Activated CD4-positive, alpha-beta T cell treated with anti-CD3 and anti-CD28 coated beads for 36 hours (primary cell): ENCODE measurements at places on chromosomes 7 and 10. TPM values are rescaled to one million over a fixed set of nuclear protein-coding genes. Genes with fewer than 3 reads are reported as not detected.

DNA sequence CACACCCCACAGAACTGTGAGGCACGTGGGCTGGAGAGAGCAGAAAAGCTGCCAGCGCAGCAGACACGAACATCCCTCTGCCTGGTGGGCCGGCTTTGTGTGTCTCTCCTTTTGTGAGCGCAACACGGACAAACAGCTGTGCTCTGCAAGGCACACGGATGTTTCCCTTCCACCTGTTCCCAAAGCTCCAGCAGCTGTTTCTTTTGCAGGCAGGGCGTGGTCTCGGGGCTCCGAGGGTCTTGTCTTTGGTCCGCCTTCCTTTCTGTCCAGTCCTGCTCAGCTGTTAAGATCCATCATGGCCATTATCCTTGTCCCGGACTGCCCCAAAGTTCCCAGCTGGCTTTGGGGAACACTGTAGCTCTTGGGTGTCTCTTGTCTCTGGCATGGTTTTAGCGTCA lies 32.7 kb upstream of the SH2B2 start:
- DNase-seq, result no peak

GRCh38 chr7:131354390-131354789 lies 26.7 kb downstream of the MKLN1 start:
- no peak for DNase-seq

MYH16 gene
- total RNA-seq, result not detected

DNA sequence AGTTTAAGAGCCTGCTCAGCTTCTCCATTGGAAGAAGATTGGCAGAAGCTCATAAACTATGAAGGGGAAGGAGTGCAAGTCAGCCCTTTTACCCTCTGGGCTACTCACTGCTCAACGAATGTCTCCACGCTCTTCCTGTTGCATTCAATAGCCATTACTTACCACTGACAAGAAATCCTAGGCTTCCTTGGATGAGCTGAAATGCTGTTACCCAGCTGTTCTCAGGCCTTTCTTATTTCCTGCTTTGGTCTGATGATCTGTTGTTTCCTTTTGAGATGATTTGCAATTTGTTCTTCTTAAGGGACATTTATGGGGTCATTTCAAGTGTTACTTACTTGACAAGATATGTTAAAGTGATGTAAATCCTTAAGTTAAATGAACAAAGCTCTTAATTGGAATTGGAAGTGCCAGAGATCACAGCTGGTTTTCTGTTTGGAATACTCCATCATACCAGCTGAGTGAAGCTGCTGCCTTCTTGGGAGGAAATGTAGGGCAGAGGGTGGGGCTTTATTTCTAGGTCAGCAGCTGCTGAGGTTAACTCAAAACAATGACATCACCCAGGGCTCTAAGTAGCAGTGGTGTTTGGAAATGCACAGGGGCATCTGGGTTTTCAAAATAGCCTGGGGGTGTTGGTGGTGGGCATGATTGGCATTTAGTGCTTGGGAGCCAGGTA lies 170.0 kb downstream of the PRKCQ start:
- peak; percentile 28 for DNase-seq

DNA sequence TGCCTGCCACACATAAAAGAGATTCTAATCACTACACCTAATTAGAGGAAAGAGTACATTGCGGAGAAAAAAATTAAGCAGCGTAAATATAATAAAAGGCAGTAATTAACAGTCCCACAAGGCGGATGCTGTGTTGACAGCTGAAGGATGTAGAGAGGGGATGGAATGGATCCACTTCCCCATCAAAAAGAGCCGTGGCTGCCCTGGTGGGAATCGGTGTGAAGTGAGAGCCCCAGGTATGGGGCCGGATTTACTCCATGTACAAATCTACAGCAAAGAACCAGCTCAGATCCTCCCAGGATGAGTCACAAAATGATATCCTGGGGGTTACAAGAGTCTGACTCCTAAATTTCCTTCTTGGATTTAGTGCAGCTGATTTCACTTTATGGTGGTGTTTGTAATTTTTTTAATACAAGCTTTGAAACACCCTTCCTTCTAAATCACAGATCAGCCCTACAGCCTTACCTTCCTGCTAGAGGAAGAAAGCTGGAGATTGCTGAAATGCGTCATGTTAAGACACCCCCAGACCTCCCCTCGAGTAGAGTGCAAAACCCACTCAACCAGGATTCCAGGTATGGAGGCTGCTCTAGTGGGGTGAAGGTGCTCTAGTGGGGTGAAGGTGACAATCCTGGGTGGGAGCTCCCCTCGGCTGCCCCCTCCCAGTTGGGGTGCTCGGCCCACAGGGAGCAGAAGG lies 398.4 kb downstream of the PLXNA4 start:
- no peak for DNase-seq

DNA sequence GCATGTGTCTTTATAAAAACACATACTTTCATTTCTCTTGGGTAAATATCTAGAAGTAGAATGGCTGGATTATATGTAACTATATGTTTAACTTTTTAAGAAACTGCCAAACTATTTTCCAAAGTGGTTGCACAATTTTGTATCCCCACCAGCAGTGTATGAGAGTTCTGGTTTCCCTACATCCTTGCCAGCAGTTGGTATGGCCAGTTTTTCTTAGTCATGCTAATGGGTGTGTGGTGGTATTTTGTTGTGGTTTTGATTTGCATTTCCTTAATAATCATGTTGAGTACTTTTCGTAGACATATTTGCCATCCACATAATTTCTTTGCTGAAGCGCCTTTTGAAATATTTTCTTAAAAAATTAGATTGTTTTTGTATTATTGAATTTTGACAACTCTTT lies 60.3 kb downstream of the NEUROG3 start:
- no peak for DNase-seq

ADAM22 gene
- 1.1 TPM for total RNA-seq

- no peak for DNase-seq
These were observed 1.2 kb downstream of the MCU start for GRCh38 chr10:72692994-72693781.

NKX2-3 gene
- total RNA-seq, result not detected

- no peak for DNase-seq
These were observed 38.4 kb downstream of the AMPH start for GRCh38 chr7:38592737-38593288.

DNA sequence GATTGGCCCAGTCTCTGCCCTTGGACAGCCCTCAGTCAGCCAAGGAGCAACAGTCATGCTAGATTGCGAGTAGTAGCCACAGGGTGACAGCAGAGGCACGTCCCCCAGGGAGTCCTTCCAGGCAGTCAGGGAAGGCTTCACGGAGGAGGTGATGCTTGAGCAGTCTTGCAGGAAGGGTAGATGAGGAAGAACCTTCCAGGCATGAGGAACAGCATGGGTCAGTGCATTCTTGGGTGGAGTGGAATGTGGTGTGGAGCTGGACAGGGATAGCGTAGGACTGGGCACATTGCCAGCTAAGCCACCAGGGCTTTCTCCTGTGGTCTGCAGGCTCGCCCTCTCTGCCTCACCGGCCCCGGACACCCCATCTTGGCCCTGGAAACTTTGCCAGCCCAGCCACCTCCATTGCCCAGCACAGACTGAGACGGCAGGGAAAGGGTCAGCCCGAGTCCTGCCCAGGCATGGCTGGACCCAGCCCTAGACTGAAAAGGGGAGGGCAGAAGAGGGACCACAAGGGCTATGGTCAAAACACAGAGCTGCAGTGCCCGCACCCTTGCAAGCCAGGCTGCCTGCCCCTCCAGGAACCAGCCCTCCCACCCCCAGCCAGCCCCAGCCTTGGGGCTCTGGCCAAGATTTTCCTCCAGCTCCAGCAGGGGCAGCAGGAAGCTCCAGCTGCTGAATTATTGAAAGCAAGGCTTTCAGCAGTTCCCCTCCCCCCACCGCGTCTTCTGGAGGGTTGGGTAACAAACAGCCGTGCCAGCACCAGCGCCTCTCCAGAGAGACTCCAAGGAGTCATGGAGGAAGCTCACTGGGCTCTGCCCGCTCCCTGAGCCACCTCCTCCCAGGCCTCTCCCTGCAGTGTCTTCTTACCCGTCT lies 18.7 kb downstream of the SRRM3 start:
- no peak for DNase-seq

FZD1 gene
- total RNA-seq, result 0.47 TPM

DNA sequence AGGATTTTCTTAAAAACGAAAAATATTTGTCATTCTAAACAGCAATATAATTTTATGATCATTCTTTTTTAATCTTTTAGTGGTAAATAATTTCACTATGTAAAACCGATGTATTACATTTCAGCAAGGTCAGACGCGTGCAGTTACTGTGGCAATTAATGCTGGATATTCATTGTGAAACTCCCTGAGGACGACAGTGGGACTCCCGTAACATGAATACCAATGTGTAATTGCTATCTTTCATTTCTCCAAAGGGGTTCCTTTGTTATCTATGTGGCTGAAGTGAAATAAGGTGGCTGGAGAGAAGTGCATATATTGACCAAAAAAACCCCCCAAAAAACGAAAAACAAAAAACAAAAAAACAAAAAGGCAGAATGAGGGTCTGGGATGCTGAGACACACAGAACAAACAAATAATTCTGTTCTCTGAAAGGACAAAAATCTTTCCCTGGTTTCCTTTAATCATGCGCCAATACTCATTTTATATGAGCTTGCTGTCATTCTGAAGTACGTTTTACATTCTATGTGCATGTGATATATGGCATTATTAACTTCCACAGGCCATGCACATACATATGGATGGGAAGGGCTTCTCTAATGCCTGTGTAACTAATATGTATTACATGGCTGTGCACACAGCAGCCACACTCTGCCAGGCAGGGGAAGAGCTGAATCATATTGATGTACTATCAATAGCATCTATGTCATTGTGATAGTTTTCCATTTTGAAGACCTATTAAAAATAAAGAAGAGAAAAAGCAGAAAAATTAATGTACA lies 161.4 kb downstream of the RAPGEF5 start:
- no peak for DNase-seq

- no peak for DNase-seq
These were observed 66.0 kb upstream of the LRRC4 start for GRCh38 chr7:128097211-128097731.

DNA sequence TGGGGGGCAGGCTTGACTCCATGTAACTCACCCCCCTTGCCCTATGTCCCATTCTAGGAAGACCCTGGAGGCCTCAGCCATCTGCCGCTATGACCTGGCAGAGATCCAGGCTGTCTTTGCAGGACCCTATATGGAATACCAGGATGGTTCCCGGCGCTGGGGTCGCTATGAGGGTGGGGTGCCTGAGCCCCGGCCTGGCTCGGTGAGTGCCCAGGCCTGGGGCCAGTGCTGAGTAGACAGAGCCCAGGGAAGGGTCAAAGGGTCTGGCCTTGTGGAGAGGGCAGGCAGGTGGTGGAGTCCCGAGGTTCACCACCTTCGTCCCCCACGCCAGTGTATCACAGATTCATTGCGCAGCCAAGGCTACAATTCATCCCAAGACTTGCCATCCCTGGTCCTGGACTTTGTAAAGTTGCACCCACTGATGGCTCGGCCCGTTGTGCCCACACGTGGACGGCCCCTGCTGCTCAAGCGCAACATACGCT lies 7.5 kb downstream of the MRPL43 start:
- DNase-seq, result no peak

GRCh38 chr10:7484456-7485243 lies 73.8 kb upstream of the SFMBT2 start:
- peak; percentile 72 for DNase-seq

DNA sequence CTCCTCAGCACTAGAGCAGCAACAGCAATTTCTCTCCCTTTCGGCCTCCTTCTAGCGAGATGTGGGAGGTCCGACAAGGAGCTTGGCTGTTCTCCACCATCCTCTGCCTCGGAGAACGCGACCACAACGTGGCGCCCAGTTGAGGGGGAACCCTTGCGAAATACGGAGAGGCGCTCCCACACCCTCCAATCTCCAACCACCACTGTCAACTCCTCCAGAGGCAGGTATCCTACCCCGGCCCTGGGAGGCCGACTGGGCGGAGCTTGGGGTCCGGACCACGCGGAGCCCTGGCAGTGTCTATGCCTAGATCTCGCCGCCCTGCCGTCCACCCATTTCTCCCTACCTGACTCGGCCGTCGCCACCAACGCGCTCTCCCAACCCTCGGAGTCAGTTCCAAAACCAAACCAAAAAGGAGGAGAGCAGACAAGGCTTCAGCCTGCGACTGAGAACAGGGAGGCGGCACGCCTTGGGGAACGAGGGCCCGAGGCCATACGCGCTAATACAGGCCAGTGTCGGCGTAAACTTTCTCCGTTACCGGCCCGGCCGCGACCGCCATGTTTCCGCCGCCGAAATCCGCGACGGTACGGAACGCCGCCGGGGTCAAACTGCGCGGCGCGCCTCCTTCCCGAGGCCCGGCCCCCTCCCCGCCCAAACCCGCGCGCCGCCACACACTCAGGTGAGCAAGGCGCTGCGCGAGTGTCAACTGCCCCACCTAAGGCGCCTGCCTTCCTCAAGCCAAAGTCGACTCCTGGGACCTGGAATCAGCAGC lies at the start of gene TMEM168:
Gene TMEM168, minus strand, starts transcription at position 577 of the 769 bp plus-strand sequence. CDS start 5,568 bp downstream, outside the sequence.
- peak; percentile 93 for DNase-seq

DNA sequence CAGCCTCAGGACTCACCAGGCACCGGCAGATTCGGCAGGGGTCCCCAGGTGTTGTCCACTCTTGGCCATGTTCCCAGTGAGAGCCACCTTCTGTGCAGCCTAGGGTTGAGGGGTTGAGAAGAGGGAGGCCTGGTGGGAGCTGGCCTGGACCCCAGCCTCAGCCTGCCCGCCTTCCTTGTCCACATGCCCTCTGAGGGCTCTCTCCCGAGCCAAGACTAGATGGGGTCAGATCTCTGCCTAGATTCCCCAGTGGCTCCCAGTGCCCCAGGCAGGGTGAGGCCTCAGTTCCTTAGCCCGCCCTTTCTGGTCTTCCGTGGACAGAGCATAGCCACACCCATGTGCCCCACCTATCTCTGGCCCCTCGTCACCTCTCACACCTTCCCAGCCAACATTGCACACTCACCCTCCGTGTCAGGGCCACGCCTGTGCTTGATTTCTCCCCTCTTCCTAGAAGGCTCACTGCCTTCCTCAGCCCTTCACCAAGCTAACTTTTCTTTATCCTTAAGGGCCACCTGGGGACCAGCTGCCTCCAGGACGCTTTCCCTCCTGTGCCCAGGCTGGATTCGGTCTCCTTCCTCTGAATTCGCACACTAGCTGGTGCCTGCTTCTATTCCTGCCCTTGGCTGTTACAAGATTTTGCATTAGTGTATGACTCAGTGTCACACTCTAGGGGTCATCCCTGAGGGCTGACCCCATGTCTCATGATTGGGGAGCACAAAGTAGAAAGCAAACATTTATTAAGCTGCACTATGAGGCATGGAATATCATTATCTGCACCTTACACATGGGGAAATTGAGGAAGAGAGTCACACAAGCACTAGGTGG lies 7.5 kb downstream of the KCP start:
- no peak for DNase-seq

KDM7A gene
- 28.7 TPM for total RNA-seq

TMEM178B gene
- total RNA-seq, result 0.23 TPM

- no peak for DNase-seq
These were observed 865.2 kb downstream of the SORCS3 start for GRCh38 chr10:105506262-105506661.

GRCh38 chr7:128801003-128801402 lies 9.2 kb downstream of the CCDC136 start:
- no peak for DNase-seq

DNA sequence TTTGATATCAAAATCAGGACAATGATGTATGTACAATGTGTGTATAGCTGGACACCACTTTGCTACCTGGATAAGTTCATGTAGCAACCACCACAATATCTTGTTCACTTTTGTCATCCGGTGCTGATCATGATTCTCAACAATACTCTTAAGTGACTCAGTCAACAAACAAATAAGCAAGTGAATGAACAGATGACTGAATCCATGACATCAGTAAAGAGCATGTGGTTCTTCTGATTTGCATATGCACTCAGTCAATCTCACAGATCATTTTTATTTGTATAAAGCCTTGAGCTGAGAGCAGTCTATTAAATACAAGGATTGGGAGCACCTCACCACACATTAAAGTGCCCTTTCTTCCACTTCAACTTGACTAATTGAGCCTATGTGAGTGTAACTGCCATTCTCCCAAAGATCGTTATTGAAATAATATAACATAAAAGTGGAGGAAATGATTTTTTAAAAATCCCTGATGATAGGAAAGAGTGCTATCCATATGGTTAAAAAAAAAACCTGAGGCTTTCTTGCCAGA lies 69.5 kb downstream of the NPSR1 start:
- no peak for DNase-seq
